Activated CD4-positive, alpha-beta T cell treated with anti-CD3 and anti-CD28 coated beads for 36 hours (primary cell): ENCODE measurements at places on chromosomes 13 and 19.
A peak's percentile ranks its signal among the peaks of the same experiment; 100 is the strongest.

- no peak for DNase-seq
Observed at GRCh38 chr19:19966862-19967261, 66.1 kb downstream of the ZNF93 start.

- DNase-seq: no peak
Observed at GRCh38 chr19:41799444-41800000, 3.1 kb downstream of the CEACAM3 start.

DNA sequence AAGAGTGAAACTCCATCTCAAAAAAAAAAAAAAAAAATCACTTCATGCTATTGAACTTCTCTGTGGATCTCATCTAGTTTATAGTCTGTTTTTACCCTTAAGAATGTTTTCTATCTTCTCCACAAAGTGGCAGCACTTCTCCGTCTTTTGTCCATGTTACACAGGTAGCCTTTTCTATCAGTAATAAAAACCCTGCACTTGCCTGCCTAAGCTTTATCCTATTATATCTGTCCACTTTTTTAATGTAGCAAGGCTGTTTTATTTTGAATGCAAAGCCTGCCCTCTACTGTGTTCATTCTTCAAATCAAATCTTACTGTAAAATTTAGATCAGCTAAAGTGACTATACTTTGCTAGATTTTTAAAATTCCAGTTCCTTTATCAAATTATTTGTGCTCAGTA is 124.0 kb downstream of the STOML3 start:
- no peak for DNase-seq

GRCh38 chr19:6475321-6476108 is 6.1 kb downstream of the DENND1C start:
- DNase-seq: no peak

GRCh38 chr19:18502638-18503294 is 19.1 kb downstream of the ELL start:
- no peak for DNase-seq

GRCh38 chr13:25803641-25804040 is 248.2 kb downstream of the SHISA2 start:
- DNase-seq: no peak

- peak; percentile 6 for DNase-seq
Observed at GRCh38 chr19:10812196-10812595, 23.8 kb downstream of the TMED1 start.

- DNase-seq: no peak
Observed at GRCh38 chr13:98439126-98439828, 137.6 kb downstream of the STK24 start.

- DNase-seq: peak; percentile 79
Observed at GRCh38 chr13:42369071-42369797, 97.3 kb downstream of the AKAP11 start.

DNA sequence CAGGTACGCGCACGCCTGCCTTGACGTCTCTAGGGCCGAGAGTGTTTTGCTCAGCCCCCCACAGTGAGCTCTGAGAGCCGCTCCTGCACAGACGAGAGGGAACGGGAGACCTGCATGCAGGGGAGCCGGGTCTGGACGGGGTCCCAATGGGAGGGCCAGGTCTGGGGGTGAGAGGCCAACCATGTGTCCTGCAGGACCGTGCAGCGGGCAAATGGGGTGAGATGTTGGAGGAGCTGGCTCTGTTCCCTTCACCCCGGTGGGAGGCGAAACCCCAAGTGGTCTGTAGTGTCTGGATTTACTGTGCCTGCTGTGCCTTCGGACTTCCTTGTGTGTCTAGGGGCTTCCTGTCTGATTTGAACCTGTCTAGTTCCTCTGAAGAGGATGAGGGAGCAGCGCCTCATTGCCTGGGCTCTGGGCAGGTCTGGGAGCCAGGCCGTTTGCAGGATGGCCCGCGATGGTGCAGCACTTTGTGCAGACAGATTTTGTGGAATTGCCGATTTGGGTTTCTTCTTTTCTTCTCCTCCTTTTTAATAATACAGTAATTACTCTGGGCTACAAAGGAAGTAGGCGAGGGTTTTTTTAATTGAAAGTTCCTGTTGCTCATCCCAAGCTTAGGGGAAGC is 2.1 kb downstream of the CSNK1G2 start:
- no peak for DNase-seq

GRCh38 chr19:15371786-15372380 is 7.7 kb downstream of the AKAP8 start:
- DNase-seq: no peak

- no peak for DNase-seq
Observed at GRCh38 chr13:95707035-95707434, 30.1 kb downstream of the DNAJC3 start.

GRCh38 chr19:52473655-52474350 is 20.4 kb downstream of the ZNF578 start:
- DNase-seq: no peak

GRCh38 chr19:7722231-7722651 is 9.7 kb downstream of the CLEC4G start:
- no peak for DNase-seq

GRCh38 chr13:75796825-75797224 is 160.7 kb downstream of the LMO7 start:
- no peak for DNase-seq

GRCh38 chr19:28296506-28296905 is 916.4 kb downstream of the UQCRFS1 start:
- no peak for DNase-seq

GRCh38 chr13:37257051-37257450 is 151.6 kb upstream of the CSNK1A1L start:
- no peak for DNase-seq

DNA sequence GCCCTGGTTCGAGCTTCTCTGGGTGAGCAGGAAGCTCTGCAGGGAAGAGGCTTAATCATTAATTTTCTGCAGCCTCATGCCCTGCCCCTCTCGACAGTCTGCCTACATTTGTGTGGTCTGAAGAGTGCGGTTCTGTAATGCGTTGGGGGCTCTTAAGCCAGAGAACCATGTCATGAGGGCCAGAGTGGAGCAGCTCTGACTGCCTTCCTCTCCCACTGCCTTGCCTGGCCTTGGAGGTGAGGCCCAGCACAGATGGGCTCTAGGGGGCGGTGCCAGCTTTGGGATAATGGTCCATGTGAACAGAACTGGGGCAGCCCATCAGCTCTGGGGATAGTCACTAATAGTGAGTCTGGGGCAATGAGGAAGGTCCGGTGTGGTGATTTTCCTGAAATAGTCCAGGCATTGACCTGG is 5.7 kb downstream of the FGF9 start:
- peak; percentile 60 for DNase-seq

- no peak for DNase-seq
Observed at GRCh38 chr13:78657699-78658629, 991 bp downstream of the OBI1 start.

DNA sequence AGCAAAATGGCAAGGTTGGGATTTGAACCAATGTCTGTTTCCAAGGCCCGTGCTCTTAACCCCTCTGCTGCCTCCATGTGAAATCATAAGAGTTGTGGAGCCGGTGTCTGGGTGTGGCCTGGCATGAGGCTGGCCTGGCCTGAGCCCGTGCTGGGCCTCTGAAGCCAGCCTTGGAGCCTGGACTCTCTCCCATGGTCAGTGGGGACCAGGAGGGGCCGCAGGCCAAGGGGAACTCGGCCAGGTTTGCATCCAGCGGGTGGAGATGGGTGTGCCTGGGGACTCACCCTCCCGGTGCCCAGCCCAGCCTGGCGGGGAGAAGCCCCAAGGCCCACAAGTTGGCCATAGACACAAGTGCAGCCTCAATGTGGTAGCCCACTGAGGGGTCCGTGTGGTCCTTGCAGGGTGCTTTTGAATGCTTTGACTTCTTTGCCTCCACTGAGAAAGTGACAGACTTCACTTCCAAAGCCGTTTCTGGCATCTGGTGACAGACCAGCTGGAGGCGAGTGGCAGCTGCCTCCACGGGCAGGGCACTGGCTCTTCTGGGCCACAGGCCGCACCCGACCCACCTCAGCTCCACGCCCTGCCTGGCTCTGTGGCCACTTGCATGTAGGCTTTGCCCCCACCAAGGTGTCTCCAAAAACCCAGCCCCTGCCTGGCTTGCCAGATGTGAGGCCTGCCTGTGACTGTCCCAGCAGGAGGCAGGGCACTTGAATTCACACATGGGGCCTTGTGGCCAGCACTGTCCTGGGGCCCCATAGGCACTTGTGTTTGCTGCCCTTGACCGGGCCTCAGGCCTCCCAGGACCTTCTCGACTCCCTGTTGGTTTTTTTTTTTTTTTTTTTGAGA is 26.2 kb upstream of the NCCRP1 start:
- DNase-seq: no peak

- DNase-seq: no peak
Observed at GRCh38 chr13:29791508-29791907, 58.9 kb downstream of the UBL3 start.

DNA sequence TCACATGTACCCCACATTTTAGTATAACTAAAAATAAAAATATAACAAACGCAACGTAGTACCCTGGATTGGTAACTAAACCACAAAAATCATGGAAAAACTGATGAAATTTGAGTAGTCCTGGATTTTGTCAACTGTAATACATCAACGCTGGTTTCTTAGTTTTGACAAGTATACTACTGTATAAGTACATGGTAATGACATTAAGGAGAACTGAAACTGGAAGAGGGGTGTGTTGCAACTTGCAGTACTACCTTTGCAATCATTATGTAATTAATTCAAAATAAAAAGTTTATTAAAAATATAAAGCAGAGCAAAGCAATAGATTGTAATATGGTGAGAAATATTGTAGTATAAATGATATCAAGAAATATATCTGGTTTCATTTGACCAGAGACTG is 1158.0 kb upstream of the SPRY2 start:
- no peak for DNase-seq

GRCh38 chr19:17830567-17831418 is 9.5 kb upstream of the INSL3 start:
- DNase-seq: peak; percentile 87

DNA sequence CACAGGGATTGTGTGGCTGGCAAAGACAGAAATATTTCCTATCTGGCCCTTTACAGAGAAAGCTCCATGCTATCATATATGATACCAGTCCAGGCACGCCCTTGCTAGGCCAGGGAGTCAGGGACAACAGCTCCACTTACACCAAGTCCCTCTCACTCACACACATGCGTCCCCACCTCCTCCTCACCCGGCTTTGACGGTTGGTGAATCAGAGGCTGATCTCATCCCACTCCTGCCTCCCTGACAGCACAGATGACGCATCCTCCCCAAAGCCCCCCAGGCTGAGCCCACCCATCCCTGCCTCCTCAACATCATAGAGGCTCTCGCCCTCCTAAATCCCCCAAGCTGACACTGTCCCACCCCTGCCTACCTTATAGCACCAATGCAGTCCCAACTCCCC is 62.7 kb downstream of the F2RL3 start:
- DNase-seq: no peak

DNA sequence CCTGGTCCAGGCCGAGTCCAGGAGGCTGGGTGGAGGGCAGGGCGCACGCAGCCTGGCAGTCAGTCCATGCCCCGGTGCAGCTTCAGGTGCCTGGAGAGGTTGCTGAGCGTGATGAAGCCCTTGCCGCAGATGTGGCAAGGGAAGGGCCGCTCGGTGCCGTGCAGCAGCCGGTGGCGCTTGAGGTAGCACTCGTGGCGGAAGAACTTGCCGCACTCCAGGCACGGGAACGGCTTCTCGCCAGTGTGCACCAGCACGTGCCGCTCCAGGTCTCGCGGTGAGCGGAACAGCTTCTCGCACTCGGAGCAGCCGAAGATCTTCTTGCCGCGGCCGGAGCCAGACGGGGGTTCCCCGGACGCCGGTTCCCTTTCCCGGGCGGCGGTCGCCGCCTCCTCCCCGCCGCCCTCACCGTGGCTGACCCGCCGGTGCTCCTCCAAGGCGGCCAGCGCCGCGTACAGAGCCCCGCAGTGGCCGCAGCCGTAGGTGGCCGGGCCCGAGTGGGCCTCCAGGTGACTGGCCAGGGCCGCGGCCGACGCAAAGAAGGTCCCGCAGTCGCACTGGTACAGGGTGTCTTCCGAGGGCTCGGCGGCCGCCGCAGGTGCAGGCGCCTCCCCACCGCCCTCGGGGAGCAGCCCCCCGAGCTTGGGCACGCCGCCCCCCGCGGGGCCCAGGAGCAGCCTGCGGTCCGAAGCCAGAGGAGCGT is 6.8 kb downstream of the FIZ1 start:
- DNase-seq: no peak

- DNase-seq: no peak
Observed at GRCh38 chr13:95003019-95003813, 290.9 kb upstream of the SOX21 start.

- no peak for DNase-seq
Observed at GRCh38 chr13:62337109-62337880, 921.6 kb upstream of the PCDH20 start.

- DNase-seq: no peak
Observed at GRCh38 chr19:5255602-5256231, 84.9 kb downstream of the PTPRS start.

- DNase-seq: peak; percentile 56
Observed at GRCh38 chr13:42497798-42498197, 76.2 kb upstream of the TNFSF11 start.

GRCh38 chr19:31330761-31331160 is 18.5 kb downstream of the TSHZ3 start:
- DNase-seq: no peak

DNA sequence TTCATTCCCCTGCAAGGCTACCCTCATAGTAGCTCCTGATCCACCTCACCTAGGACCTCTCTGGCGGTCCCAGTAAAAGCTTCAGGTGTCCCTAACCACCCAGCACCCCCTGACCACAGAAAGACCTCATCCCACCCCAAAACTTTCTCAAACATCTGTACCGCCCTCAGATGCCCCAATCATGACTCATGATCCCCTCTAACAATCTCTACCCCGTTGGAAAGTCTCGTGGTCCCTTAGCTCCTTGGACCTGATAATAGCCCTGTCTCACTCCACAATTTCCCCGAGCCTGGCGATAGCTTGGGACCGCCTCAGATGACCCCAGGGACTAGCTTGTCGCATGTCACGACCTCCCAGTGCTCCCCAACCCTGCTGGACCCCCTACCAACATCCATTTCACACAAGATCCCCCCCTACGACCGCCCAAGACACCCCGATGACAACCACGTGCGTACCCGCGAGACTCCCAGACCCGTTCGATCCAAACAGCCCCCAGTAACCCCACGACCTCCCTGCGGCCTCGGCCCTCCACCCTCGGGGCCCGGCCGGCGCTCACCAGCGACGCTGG is 450 bp downstream of the NDUFA11 start:
- DNase-seq: peak; percentile 23

- no peak for DNase-seq
Observed at GRCh38 chr13:28640861-28641599, 17.9 kb upstream of the POMP start.
